ENCODE measurements at places on chromosomes 2 and 18.

- no peak for DNase-seq
Measured at GRCh38 chr18:79937103-79937860, 14.2 kb downstream of the SLC66A2 start.

- no peak for DNase-seq
Measured at GRCh38 chr18:63586431-63586830, 712 bp upstream of the SERPINB13 start.

- peak; percentile 87 for DNase-seq
Measured at GRCh38 chr2:218397820-218398436, 1.7 kb upstream of the CTDSP1 start.

DNA sequence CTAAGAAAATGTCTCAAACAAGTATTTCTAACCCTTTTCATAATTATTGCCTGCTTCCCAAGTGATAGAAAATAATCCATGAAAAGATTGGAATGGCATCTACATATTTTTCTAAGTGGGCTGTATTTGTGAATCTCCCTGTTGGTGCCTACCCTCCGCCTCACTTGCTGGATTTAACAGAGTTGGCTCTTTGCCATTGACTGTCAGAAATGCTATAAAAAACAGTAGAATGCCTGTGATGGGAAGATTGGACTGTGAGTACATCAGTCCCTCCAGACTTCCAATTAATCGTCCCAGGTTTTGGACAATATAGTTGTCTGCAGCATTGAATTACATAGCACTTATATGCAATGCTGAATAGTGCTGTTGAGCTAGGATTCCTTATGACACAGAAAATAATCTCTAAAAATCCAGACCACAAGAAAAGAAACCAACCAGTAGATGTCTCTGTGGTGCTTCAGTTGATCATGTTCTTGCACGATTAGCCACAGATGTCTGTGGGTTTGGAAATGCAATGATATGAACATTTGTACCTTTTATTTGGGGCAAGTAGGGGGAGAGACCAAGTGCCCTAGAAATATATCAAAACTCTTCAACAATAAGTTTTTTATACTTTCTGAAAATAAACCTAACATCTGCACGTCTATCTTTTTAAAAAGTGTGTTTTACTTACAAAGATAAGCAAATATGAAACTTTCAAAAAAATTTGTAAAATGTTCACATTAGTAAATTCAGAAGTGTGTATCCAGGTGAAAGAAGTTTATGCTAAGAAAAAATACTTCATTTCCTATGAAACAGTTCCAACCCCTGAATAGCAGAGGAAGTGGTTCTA lies 88.5 kb downstream of the DYNAP start:
- peak; percentile 76 for DNase-seq

- no peak for DNase-seq
Measured at GRCh38 chr18:32701313-32701712, 71.5 kb downstream of the KLHL14 start.

GRCh38 chr18:10164271-10165071 lies 250.7 kb downstream of the VAPA start:
- DNase-seq, result no peak

GRCh38 chr2:241351640-241352031 lies 4.4 kb upstream of the FARP2 start:
- DNase-seq, result no peak

DNA sequence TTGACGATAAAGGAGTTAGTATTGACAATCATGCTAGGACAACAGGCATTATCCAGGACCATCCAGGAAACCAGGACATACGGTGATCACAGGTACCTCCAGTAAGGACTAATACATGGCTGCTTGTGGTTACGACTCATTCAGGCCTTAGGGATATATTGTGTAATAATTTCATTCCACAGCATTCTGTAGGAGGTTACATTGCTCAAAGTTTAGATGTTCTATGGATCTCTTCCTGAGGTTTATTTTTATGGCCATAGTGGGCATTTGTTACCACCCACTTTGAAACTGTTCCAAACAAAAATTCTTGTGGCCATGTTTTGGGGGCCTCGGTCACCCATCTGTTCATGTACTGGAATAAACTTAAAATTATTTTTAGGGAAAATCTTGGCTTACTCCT lies 431.6 kb downstream of the METTL4 start:
- DNase-seq, result peak; percentile 78

GRCh38 chr2:27118525-27119329 lies at the start of gene CGREF1:
TSS of gene CGREF1 (minus strand) at chr2:27119128. CDS start at chr2:27104366, 14,762 bp downstream.
- DNase-seq, result peak; percentile 7

DNA sequence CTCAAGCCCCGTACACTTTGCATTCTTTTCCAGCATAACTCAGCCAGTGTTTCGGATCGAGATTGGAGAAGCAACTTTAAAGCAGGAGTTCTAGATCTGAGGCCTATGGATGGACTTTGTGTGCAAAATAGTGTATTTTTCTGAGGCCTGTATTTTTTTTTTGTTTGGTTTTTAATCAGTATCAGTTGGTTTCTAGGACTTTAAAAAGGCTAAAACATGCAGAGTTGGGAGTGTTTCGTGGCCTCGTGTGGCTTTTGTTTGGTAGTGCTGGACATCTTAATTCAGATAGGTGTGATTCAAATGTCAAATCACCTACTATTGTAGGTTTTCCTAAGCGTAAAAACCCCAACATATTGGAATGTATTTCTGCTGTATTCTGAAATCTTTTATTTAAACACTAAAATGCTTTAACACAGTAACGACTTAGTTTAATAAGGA lies 282 bp upstream of the PUS10 start:
- no peak for DNase-seq

DNA sequence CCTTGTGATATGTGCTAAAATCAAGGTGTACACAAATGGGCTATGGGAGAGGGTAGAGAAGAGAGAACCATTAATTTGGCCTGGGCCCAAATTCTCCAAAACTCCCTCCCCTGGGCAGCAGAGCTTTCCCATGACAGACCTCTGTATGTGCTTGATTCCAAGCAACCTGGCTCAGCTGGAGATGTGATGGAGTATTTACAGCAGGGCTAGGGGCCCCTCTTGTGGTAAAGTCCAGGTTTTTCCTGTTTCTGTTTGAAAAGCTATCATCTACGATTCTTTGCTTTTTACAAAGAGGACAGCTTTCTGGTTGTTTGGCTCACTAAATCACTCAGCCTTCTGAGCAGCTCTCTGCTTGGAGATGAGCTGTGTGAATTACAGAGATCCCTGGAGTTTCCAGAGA lies 40.3 kb downstream of the KCNS3 start:
- DNase-seq, result no peak

DNA sequence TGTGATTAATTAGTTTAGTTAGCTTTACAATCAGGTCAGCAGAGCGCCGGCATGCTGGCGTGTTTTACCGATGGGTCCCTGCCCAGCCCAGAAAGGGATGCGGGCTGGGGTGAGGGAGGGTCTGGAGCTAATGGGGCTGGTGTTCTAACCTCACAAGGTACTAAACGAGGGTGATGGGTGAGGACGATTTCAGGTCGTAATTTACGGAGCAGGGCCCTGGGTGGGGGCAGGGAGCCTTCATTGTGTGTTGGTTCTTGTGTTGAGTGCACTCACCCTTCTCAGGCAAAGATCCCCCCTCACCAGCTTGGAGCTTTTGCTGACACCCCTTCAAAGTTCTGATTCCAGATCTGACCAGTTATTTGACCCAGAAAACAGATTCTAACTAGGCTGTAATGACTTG lies 39.5 kb downstream of the PTGR3 start:
- DNase-seq, result no peak

- DNase-seq, result no peak
Measured at GRCh38 chr2:100344433-100344832, 22.1 kb upstream of the LONRF2 start.

GRCh38 chr2:177264693-177265587 lies at the start of gene NFE2L2:
TSS of gene NFE2L2 (minus strand) at chr2:177264727. CDS start at chr2:177264576, 151 bp downstream.
- DNase-seq, result peak; percentile 95

DNA sequence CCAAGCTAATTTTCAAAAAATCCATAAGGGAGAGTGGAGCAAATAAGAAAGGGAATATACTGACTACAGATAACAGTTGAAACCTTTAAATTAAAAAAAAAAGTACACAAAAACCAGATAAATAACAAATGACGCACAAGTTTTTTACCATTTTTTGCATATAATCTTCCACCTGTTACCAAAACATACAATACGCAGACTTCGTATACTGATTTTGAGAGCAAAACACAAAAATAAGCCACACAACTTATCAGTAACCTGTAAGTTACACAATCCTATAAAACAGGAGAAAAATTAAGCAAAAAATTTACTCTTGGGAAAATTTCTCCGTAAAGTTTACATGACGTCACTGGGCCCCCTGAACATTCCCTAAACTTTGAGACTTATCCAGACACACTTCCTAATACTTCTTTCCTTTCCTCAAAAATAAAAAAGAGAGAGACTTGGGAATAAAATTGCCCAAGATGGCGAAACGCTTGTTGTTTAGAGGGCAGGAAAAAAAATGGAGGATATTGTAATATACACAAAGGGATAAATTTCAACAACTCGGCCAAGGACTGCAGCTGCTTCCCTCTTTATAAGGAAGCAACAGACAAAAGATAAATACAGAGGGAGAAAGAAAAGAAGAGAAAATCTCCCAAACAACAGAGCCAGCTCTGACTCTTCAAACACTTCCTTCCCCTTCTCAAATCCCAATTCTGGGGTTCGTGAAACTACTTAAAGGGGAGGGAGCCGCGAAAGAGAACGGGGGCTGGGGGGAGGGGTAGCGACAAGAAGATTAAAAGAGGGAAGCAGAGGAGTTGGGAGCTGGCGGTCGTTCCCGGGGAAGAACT lies 1.6 kb downstream of the BAZ2B start:
- DNase-seq, result peak; percentile 79

DNA sequence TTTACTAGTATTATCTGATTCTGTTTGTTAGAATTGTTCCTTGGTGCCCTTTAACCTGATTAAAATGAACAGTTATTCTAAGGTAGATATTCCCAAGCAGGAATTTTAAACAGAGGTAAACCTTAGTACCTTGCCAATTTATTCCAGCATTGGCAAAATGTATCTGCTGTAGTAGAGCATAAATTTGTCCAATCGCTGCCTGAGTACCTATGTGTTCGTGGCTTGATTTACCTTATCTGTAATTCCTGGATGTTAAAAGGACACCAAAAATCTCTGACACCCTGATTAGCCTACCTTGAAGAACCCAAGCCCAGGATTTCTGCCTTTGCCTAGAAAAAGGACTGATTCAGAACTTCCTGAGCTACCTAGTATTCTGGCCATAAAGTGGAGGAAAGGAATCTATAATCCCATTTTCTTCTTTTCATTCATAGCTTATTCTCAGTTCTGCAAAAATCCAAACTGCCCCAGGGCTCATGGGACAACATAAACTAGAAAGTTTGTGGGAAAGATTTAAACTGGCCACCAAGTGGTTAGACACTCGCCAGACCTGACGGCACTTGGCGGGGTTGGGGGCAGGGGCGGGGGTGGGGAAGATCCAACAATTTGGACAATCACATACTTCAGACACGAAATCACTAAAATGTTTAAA lies 16.2 kb upstream of the ZCCHC2 start:
- no peak for DNase-seq

- DNase-seq, result peak; percentile 93
Measured at GRCh38 chr2:65024149-65024829, 31.9 kb upstream of the CEP68 start.

DNA sequence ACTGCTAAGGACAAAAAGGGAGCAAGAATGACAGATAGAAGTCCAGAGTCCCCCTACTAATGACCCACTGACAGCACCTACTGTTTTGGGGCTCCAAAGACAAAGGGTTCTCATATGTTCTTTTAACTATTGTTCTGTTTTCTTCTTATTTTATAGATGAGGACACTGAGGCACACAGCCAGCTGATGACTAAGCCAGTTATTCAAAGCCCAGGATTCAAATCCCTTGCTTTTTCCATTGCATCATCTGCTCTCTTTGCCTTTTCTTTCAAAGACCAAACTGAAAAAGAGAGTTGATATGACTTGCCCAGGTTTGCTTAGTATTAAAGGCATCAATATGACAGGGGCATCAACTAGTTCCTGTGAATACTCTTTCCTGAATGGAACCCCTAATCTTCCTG lies 299.8 kb downstream of the LRATD1 start:
- DNase-seq, result peak; percentile 22

- DNase-seq, result peak; percentile 46
Measured at GRCh38 chr18:69689121-69689759, 258.4 kb downstream of the CD226 start.

DNA sequence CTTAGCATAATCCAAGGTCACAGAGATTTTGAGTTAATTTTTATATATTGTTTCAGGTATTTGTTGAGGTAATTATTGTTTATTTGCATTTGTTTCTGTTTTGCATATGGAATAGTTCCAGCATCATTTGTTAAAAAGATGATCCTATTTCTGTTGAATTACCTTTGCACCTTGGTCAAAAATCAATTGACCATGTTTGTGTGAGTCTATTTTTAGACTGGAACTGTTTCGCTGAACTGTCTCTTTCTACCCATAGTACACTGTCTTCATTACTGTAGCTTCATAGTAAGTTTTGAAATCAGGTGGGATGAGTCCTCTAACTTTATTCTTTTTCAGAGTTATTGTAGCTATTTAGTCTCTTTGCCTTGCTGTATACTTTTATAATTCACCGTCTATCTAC lies 28.9 kb upstream of the RAMP1 start:
- DNase-seq, result no peak

DNA sequence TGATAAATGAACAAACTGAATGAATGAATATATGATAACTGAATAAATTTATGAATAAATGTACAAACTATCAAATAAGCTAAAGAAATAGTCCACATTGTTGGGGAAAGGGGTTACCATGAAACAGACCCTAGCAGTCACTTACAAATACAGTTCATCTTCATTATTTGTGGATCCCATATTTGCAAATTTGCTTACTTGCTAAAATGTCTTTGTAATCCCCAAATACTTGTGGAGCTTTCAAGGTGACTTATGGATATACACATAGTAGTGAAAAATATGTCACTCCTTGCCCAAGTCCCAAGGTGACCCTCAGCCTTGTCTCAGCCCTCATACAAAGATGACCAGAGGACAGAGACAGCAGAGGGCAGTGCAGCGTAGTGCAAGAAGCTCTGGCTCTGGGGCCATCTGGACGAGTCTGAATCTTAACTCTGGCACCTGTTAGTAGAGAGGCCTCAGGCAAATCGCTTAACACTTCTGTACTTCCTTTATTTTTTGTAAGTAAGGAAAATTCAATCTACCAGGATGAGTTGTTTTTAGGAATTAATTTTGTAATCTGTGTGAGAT lies 3.1 kb downstream of the PAIP2B start:
- peak; percentile 5 for DNase-seq

- DNase-seq, result no peak
Measured at GRCh38 chr18:25825979-25826776, 264.2 kb downstream of the SS18 start.

- DNase-seq, result peak; percentile 14
Measured at GRCh38 chr2:30565851-30566358, 118.9 kb downstream of the LCLAT1 start.

- DNase-seq, result peak; percentile 41
Measured at GRCh38 chr2:37454851-37455762, 110.7 kb downstream of the QPCT start.

- peak; percentile 63 for DNase-seq
Measured at GRCh38 chr2:118800736-118801135, 46.7 kb downstream of the EN1 start.

DNA sequence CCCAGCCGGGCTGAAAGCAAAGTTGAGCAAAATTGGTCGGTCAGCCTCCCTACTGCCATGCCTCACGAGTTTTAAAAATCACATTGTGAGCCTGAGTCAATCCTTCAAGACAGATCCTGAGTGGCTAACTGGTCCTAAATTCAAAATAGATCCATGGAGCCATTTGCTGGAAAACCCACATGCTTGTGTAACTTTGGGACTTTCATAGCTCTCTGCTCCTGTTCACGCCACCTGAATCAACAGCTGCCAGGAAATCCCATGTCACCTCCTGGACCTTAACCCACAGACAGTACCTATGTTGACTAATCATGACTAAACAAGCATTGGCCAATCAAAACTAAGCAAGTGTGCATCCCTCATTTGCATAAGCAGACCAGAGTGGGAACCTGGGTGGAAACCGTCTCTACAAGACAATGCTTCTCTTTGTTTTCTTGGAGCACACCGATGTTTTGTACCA lies 42.8 kb upstream of the LDLRAD4 start:
- no peak for DNase-seq
